Stimulated activated CD4-positive, alpha-beta T cell treated with anti-CD3 and anti-CD28 coated beads, Interleukin-15, amount 100 ng/mL, for 24 hours (primary cell): ENCODE measurements at places on chromosomes 1 and 21.

DNA sequence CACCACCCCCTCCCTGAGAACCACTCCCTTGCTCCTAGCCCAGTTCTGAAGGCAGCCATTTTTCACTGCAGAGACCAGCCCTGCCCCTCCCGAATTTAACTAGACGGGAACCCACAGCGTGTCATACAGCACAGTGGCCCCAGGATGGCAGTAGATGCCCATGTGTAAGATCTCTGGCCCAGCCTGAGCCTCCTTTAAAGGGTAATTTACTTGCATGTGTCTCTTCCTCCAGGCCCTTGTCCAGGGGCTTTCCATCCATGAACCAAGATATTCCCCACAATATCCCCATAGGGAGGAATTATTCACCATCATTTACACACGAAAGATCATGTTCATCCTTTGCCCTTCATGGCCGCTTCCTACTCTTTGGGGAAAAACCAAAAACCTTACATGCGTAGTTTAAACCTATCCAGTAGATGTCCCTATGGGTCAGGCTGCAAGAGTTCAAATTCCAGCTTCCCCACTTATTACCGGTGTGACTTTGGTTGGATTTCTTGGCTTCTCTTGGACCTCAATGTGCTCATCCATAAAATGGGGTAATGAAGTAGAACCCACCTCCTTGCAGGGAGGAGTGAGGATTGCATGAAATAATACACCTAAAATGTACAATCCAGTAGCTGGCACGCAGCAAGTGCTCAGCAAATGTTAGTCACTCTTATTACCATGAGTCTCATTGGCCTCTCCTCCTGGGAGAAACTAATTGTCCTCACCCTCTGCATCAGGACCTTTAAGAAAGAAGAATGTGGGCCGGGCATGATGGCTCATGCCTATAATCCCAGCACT, 4.0 kb upstream of the LACTBL1 start:
- peak; percentile 66 for DNase-seq

DNA sequence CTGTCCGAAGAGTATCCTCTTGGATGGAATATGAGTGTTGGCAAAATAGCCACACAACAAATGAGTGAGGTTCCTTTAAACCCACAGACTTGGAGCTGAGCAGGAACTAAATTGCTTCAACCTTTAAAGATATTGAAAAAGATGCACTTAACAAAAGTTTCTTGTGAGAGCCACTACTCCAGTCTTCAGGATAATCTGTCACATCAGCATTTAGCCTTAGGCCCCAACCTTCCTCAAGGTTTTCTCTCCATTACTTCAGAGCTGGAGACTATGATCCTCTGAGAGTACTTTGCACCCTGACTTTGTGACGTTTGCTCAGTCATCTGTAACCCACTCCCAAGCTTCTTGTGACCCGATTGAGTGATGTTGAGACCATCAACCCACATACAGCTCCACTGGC, 212.8 kb downstream of the LRRC40 start:
- no peak for DNase-seq

DNA sequence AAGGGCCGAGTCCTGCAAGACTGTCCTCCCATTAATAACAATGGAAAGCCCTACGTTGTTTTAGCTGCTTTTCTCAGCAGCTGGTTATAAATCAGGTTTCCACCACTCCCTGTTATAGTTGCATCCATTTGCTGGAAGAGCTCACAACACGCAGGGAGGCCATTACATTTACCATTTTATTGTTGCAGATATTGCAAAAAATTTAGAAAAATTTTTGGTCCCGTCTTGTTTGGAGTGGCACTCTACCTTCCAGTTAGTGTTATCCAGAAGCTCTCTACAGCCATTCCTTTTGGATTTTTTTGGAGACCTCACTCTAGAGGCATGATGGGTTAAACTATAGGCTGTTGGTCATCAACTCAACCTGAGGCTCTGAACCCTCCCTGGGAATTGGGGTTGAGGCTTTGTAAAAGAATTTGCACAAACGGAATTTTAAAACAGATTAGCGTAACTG, 1532.1 kb upstream of the TPTE start:
- no peak for DNase-seq

GRCh38 chr1:112309499-112309898, 86.5 kb upstream of the CTTNBP2NL start:
- DNase-seq: no peak

DNA sequence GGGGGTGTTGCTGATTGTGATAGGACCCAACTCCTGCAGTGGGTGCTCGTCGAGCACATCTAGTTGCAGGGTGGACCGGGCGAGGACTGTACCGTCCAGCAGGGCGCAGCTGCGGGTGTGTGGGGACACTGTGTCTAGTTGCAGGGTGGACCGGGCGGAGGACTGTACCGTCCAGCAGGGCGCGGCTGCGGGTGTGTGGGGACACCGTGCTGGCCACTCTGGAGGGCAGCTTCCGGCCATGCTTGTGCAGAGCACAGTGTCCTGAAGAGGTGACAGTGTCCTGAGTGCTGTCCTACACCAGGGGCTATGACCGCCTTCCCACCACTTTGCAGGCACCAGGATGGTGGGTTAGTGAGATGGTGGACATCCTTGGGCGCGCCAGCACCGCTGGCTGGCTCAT, 4.6 kb upstream of the TRPM2 start:
- DNase-seq: no peak

- DNase-seq: peak; percentile 2
Measured at GRCh38 chr1:180586671-180587155, 27.9 kb downstream of the OVAAL start.

DNA sequence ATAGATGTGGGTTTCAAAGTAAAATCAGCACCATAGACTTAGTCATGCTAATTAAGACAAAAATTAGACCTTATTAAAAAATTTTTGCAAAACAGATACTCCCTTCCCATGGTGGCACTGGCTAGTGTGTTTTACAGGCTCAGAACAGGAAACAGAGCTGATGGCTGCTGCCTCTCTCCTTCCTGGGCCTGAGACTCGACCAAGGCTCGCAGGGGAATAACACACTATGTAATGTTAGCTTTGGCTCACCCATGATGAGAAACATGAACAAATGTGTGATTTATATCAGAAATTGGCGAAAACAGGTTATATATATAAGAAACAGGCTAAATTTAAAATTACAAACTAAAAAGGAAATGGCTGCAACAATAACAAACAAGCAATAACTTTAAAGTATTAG, 50.7 kb downstream of the ERG start:
- no peak for DNase-seq

DNA sequence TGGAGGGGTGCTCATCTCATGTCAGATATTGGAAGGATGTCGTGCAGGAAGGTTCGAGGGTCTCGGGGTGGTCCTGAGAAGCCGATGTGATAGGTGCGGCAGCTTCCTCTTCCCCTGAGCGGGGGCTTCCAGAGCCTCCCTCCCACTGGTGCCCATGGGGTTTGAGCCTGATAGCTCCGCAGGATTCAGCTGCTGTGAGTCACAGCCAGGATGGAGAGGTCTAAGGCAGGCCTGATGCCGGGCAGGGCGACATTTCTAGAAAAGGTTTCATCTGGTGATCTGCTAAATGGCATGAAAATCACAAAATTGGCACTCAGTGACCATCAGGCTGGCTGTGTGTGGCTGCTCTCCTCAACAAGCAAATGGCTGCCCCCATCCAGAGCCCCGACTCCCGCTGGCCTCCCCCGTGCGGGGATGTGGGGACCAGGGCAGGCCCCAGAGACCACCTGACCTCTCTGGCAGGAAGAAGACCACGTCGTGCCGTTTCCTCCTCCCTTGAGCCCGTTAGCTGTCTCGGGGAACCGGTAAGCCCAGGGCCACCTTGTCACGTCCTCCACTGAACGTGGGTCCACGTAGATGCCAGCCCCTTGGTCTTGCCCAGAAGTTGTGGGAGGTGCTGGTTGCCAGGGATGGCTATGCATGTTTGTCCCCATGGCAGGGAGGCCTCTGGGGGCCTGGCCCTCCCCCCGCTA, 66.1 kb downstream of the SKI start:
- DNase-seq: no peak

DNA sequence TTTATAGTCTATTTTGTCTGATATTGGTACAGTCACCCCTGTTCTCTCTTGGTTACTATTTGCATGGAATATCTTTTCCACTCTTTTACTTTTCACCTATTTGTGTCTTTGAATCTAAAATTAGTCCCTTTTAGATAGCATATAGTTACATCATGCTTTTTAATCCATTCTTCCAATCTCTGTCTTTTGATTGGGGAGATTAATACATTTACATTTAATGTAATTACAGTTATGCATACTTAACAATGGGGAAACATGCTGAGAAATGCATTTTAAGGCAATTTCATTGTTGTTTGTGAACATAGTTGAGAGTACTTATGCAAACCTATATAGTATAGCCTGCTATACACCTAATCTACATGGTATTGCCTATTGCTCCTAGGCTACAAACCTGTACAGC, 48.4 kb upstream of the ATP6V1G3 start:
- DNase-seq: no peak

DNA sequence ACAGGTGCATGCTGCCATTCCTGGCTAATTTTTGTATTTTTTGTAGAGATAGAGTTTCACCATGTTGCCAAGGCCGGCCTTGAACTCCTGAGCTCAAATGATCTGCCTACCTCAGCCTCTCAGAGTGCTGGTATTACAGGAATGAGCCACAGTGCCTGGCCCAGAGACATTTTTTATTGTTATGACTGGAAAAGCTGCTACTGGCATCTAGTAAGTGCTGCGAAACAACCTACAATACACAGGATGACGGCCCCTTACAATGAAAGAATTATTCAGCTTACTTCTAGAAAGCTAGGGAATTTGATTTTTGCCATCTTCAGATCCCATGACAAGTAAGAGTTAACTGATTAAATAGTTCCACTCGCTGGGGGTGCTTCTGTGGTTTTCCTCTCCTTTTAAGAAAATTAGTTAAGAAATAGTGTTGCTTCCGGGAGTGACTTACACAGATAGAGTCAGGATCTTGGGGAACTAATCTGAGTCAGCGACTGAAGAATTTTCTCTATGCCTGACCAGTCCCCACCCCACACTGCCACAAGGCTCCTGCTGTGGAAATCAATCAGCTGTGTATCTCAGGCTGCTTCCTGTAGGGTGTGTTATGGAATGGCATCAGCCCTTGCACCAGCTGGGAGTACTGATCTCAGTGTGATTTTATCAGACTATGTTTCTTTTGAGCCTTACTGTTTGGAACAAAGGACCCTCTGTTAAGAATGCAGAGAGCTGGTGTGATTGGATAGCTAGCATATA, 93.0 kb upstream of the BMP8A start:
- DNase-seq: peak; percentile 64

- DNase-seq: no peak
Measured at GRCh38 chr1:231549733-231550447, 21.4 kb downstream of the TSNAX start.

GRCh38 chr1:228101994-228102790, 933 bp downstream of the C1orf35 start:
- peak; percentile 73 for DNase-seq

DNA sequence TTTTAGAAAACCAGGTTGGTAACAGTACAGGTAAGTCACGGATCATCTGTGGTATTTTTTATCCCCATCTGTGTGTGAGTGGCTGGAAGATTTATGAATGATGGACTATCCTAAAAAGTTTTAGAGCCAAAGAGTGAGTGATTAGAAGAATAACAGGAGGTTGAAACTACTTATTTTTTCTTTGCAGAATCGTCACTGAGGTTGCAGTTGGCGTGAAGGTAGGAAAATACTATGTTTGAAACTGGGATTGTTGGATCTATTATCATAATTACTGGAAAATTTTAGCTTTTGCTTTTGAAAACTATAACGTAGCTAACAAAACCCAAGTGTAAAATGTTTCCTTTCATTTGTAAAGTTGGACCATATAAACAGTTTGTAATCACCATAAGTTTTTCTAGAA, 1.8 kb downstream of the PTBP2 start:
- no peak for DNase-seq

GRCh38 chr1:112673592-112674439, 643 bp upstream of the MOV10 start:
- DNase-seq: no peak

- DNase-seq: no peak
Measured at GRCh38 chr1:228424685-228425660, 8.3 kb upstream of the TRIM17 start.

GRCh38 chr1:179939941-179940340, 14.7 kb upstream of the CEP350 start:
- no peak for DNase-seq

DNA sequence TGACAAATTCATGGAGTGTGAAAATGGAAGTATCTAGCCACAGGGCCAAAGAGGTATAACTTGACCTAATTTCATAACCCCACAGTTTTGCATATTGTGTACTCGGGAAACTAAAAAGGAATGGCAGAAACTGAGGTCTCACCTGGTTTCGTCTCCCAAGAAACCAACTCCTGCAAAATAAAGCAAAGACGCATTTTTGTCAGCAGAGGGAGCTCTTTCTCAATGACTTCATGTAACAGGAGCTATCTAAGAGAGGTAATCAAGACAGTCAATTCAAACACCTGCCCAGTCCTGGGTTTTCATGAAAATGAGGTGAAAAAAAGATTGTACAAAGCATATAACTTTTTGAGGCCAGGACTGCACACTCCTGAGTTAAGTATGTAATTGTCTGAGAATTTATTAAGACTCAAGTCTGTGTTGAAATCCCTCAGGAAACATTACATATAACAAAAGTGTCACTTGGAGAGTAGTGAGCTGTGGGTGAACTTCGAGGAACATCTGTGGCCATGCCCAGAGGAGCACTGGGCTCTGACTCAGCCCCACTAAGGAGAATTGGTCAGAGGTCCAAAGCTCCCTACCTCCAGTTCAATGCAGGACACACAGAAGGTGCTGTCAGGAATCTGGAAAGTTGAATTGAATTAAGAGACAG, 17.6 kb downstream of the FCRL4 start:
- peak; percentile 18 for DNase-seq

- no peak for DNase-seq
Measured at GRCh38 chr1:76145332-76145731, 70.8 kb downstream of the ST6GALNAC3 start.

DNA sequence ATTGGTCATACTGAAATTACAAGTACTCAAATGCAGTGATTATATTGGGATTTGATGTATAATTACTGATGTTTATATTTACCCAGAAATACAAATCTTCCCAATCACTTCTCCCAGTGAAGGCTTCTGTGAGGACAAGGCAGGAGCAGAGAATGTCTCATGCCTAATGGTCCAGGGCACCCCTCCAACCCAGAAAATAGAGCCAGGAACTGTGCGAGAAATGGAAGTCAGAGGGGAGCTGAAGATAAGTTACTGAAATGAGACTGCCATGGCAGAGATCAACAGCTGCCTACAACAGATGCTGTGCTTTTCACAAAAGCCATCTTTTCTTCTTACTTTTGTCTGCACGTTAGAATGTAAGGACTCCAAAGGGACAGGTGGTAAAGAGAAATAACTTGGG, 171.2 kb downstream of the TTLL7 start:
- DNase-seq: no peak
